ENCODE measurements at places on chromosomes 4 and X.

DNA sequence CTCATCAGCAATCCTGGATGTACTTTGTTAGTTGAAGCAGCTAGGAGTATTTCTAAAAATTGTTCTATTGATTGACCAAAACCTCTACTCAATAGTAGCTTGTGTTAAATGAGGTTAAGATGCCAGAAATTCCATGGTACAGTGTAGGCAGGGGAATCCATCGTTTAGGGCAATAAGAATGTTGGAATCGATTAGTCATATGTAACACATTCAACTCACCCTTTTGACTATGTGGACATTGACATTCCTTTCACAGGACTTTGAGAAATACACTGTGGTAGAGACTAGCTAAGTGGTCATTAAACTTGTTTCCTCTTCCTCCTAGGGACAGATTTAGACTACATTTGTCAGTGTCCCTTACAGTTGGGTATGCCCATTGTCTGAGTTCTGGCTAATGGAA is 40.2 kb downstream of the KDM5C start:
- DNase-seq: no peak

- no peak for DNase-seq
These were observed 214.3 kb downstream of the RASL11B start for GRCh38 chr4:53076374-53076958.

DNA sequence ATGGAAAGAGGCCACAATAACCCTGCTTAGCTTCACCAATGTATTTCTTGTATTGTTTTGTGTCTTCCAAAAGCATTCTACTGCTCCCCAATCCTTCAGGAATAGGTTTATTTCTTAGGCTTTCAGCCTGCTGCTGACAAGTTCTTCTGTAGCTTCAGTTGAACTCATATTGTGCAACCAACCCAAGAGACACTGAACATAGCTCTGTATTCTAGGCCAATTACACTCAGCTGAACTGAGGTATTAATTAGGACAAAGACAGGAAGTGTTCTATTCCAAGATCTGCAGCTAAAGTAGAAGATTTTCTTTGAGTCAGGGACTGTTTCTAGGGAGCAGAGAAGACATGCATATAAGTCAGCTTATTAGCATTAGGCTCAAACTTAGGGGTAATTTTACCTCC is 151.8 kb downstream of the LHFPL1 start:
- no peak for DNase-seq

DNA sequence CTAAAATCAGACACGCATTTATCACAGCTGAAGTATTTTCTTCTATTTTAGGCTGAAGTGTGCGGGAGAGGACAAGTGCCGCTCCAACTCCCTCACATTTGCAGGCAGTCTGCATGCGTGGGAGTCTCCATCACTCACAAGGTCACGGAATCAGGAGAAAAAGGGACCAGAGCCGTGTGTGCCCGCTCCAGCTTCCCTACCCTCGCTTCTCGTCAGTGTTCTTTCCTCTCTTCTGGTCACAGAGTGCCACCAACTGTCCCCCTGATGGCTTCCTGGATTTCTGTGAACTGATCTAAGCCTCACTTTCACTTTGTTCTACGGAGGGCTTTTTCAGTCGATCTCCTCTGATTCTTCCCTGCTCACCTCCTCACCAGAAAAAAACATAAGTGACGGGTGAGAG is 407.4 kb upstream of the AADAT start:
- no peak for DNase-seq

DNA sequence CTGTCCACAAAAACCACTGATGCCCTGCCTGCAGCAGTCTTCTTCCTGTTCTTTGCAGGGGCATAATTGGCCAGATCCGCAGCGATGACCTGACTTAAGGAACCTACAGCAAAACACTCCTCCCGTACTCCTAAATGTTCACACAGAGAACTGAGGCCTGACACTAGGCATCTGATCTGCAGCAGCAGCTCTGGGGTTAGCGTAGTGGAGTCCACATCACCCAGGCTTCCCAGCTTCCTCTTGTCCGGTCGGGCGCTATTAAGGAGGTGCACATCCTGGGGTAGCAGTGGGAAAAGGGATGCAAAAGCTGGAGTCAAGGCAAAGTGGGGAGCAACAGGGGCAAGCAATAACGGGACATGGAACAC is 758 bp downstream of the SCFD2 start:
- no peak for DNase-seq

DNA sequence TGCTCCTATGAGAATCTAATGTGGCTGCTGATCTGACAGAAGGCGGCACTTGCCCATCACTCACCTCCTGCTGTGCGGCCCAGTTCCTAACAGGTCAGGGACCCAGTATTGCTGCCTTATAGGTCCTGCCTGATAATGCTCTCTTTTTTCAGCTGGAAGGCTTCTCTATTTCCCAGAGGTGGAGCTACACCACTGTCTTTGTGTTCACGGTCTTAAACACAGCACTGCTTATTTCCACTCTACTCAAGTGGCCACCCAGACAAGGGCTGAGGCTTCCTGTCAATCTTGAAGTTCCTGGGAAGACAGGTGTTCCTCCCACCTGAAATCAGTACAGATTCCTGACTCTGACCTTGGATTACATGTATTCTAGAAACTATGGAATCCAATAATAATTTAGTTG is 270.6 kb downstream of the NR3C2 start:
- DNase-seq: no peak

GRCh38 chr4:7198440-7199128 is 6.2 kb downstream of the SORCS2 start:
- DNase-seq: no peak

DNA sequence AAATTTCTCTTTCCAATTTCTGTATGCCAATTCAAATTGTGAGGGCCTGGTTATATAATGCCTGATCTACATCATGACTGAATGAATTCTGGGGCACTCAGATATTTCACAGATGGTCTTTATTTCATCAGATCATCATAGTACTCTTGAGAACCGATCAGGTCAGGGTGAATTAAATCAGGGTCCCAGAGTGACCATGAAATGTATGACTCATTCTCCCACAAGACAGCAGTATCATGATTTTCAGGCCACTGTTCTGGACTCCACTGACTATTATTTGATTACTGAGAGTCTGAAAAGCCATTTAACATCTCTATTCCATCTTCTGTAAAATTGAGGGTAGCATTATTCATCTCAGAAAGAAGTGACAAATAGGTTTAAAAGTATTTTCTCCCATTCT is 471.5 kb downstream of the ADGRL3 start:
- DNase-seq: no peak

- DNase-seq: no peak
These were observed 174.4 kb upstream of the ATP6AP2 start for GRCh38 chrX:40406330-40406859.

- no peak for DNase-seq
These were observed 322.3 kb downstream of the DHX15 start for GRCh38 chr4:24262084-24262483.

DNA sequence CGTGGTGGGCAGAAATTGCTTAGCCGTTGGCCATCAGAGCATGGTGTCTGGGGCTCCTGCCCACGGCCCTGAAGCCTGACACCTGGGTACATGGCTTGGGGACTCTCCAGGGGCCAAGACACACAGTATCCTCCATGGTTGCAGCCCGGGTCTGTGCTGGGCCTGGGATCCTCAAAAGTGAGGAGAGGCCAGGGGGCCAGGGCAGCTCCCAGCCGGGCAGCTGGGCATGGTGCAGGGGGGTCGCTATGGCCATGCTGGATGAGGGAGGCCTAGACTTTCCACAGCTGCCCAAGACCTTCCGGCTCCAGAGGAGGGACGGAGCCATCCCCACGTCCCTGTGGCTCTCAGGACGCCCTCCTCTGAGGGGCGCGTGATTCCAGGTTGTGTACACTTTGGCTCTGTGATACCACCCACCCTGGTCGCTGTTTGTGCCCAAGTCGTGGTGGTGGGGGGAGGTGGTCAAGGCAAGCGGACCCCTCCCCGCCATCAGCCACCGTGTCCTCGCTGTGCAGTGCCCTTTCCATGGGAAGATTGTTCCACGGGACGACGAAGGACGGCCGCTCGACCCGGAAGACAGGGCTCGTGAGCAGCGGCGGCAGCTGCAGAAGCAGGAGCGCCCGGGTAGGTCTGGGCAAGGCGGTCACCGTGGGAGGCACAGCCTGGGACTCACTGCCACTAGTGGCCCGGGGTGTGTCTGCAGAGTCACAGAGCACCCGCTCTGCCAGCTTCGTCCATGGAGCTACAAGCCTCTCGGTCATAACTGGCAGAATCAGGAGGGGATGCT is 25.7 kb downstream of the NKX1-1 start:
- no peak for DNase-seq

- DNase-seq: no peak
These were observed 6.3 kb downstream of the ABLIM2 start for GRCh38 chr4:8152090-8152864.
